GOT3 (cell line): ENCODE measurements at places on chromosomes 16 and 17.
A peak's percentile ranks its signal among the peaks of the same experiment; 100 is the strongest.

DNA sequence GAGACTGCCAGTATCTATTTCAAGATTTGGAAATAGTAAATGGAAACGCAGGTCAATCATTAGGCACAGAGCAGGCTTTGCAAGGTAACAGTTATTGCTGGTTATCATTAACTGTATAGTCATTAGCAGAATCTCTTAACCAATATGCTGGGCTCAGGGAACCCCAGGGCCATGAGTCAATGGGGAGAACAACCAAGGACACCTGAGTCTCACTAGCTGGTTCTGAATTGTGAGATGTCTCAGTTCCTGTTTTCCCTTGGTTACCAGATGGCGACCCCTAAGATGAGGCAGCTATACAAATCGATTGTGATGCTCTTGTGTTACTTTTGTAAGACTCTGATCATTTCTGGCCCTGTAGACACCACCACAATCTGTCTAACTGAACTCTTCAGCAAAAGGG lies 385.3 kb downstream of the HAPSTR1 start:
- no peak for DNase-seq

- DNase-seq, result no peak
Observed at GRCh38 chr16:89143201-89143741, 28.3 kb upstream of the CDH15 start.

GRCh38 chr17:61739002-61739401 lies 124.3 kb downstream of the BRIP1 start:
- DNase-seq, result no peak

DNA sequence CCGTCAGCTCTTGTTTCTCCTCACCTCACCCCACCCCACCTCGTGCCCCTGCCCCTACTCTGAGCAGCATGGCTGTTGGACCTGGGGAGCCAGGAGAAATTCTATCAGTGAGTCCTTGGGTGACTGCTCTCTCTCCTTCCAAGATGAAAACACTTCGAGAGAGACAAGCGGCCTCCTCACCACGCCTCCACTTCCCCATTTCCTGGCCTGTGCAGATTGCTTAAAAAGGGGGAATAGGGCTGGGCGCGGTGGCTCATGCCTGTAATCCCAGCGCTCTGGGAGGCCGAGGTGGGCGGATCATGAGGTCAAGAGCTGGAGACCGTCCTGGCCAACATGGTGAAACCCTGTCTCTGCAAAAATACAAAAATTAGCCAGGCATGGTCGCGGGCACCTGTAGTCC lies 9.5 kb downstream of the DLX4 start:
- DNase-seq, result no peak

DNA sequence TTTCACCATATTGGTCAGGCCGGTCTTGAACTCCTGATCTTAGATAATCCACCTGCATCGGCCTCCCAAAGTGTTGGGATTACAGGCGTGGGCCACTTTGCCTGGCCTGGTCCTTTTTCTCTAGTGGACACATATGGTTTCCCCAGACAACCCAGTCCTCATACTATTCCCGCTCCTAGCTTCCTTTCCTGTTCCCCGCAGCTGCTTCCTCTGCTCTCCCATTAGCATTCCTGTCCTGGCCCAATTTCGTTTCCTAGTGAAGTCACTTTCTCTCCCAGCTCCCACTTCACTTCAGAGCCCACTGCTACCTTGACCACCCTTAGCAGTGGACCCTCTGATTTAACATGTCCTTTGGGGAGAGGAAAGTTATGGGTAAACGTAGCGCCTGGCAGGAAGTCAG lies 11.3 kb downstream of the KATNIP start:
- no peak for DNase-seq

DNA sequence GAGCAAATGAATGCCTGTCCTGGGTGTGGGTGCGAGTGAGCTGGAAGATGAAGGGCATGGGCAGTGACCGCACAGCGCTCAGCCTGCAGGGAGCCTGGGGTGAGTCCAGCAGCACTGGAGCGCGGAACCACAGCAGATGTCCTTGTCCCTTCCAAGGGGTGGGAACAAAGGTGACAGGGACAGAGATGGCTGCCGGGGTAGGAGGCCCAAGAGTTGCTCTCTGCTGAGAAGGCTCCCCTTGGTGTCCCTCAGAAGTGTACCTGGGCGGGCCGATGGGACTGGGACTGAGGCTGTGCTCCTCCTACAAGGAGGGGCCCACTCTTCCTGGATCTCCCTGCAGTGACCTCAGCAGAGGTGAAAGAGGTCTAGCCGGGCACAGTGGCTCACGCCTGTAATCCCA lies 7.6 kb upstream of the PGAP6 start:
- no peak for DNase-seq

DNA sequence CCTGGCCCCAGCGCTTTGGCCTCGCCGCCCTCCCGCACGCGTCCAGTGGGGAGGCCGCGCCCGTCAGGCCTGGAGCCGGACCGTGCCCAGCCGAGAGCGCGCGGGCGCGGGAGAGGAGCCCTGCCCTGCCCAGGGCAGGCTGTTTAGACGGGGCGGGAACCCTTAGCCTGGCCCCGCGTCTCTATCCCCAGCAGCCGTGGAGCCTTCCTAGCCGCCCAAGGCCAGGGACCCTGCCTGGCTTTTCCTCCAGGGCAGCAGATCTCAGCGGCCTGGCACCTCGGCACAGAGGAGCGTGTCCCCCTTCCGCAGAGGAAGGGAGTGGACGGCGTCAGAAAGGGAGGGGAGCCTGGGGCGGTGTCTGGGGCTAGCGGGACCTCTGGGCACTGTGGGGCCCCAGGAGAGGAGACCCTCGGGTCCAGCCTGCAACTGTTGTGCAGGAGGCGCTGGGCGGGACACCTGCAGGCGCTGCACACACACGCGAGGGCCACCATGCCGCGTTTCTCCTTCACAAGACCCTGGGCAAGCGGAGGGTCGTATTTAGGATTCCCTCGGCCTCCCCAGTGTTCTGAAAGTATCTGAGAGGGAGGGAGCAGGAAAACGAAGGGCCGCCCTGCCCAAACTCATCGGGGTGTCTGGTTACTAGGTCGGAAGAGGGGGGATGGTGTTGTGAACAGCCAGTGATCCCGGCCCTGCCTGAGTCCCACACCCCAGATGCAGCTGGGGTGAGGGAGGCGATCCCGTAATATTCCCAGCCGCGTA lies 2.3 kb upstream of the NPTX1 start:
- no peak for DNase-seq

GRCh38 chr17:1087381-1088241 lies 90.7 kb downstream of the TIMM22 start:
- DNase-seq, result no peak

- no peak for DNase-seq
Observed at GRCh38 chr17:51257150-51258081, 2.4 kb downstream of the MBTD1 start.

- DNase-seq, result no peak
Observed at GRCh38 chr16:68400083-68400923, 48.0 kb downstream of the SMPD3 start.

- DNase-seq, result no peak
Observed at GRCh38 chr17:68353111-68353521, 61.8 kb downstream of the ARSG start.

DNA sequence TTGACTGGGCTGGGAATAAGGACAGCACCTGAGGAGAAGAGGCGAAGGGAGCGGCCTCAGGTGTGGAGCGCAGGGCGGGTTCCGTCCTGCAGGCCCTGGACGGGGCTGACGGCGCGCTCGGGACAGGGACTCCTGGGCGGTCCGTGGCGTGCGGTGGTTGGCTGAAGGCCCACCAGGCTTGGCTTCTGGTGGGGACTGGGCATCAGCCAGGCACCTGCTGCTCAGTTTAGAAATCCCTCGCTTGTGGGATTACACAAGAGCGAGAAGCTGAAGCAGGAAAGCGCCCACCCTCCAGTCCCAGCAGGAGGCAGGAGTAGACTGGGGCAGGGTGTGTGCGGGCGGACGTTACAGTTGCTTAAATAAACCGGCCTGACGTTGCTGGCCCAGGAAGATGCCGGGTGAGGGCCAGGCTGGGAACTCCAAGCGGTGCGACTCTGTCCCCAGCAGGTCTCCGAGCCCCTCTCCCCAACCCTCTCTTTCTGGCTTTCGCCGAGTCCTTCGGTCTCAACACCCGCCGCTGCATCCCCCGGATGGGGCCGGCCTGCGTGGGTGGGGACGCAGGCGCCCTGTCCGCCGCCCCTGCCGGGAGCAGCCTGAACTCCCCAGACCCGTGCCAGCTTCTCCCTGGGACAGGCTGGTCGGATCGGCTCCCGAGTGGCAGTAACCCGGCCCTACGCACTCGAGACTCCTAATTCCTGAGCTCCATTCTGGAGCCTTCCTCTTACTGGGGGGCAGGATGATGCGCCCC lies 639 bp downstream of the MIF4GD start:
- peak; percentile 26 for DNase-seq

- no peak for DNase-seq
Observed at GRCh38 chr17:51217946-51218345, 41.9 kb downstream of the MBTD1 start.

GRCh38 chr17:21378553-21378952 lies 2.4 kb downstream of the KCNJ12 start:
- no peak for DNase-seq

- DNase-seq, result no peak
Observed at GRCh38 chr17:9522074-9522473, 53.5 kb downstream of the STX8 start.

DNA sequence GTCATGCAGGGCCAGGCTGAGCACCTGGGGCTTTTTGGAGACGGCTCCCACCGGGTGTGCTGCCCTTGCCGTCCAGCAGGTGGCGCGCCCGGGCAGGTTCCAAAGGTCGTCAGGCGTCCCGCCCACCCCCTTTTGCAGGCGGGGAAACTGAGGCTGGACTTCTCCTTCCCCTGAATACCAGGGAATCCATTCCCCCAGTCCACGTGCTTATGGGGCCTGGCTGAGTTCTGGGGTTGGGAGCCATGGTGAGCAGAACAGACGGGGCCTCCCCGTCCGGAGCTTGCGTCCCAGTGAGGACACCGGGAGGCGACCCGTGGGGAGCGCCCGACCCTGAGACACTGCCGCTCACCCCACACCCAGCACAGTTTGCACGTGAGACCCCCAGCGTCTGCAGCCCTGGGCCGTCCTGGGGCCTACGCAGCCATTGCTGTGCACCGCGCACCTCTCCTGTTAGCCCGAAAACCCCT lies 51.8 kb upstream of the JPH3 start:
- no peak for DNase-seq

- no peak for DNase-seq
Observed at GRCh38 chr16:8373676-8374431, 216.5 kb downstream of the TMEM114 start.

DNA sequence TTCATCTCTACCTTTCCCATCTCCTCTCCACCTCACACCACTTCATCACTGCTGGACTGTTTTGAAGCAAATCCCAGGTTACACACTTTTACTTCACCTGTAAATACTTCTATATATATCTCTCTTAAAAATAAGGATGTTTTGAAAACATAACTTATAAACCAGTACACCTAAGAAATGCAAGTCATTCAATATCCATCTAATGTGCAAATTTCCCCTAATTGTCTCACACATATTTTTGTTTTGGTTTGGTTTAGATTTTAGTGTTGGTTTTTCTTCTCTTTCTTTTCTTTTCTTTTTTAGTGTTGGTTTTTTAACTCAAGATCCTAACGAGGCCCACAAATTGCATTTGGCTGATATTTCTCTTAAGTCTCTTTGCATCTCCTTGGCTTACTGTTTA lies 17.9 kb upstream of the ZNF19 start:
- no peak for DNase-seq

DNA sequence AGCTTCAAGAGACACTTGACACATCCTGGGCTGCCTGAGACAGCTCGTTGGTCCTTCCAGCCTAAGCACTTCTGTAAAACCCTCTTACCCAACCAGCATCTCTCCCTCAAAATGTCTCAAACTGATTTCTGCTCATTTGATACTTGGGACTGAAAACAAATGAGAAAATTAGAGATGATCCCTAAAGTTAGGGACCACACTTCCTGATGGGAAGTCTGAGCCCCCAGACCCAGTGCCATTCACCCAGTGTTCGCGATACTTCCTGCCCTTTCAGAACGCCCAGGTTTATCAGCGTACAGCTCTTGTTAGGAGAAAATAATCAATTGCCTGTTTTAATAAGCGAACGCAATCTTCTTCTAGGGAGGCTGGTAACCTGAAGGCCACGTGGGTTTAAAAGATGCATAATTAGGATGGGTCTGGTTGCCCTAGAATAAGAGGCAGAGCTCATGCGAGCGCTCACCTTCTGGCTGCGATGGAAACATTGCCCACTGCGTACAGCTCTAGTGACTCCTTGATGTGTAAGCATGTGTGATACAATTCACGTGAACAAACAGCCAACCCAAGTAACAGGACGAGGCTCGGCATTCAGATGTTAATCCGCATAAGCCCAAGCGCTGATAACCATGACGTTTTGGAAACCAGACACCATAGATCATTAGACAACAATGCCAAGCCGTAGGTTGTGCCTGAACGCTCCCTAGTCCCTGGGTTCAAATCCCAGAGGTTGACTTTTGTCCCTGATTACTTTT lies 213.1 kb downstream of the FOXL1 start:
- DNase-seq, result no peak

DNA sequence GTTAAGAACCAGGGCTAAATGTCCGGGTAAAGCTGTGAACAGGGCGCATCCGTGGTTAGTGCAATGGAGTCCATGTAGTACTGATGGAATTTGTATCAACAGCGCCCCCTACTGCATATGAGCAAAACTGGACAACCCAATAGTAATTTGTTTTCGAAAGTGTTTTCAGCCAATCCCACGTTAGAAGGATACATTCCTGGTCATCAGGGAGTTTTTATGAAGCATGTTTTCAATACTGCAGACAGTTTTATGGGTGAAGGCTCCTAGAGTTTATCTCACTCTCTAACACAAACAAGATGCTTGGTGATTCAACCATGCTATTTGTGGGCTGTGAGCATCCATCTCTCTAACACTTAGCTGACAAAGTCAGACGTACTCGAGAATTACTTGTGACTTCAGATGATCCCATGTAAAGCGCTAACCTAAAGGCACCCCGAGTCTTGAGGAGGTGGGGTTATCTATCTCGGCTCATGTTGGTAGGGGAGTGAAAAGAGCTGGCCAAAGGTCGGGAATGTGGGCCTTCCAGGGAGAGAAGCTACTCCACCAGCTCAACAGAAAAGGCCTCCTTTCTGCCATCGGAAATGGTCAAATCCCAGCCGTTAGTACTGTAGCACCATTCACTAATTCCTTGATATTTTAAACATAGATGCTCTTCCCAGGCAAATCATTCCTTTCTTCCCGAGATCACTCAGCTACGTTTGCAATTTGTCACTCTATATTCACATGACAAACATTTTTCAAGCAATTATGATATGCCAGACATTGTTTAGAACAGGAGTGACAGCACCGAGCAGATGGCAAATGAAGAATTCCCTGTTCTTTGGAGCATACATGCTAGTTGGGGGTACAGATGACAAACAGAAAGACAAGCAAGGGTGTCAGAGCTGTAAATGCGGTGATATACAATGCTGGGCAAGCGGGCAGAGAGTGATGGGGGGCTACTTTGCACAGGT lies 46.9 kb upstream of the HNF1B start:
- no peak for DNase-seq

- no peak for DNase-seq
Observed at GRCh38 chr16:86707171-86707570, 128.8 kb downstream of the FOXL1 start.

GRCh38 chr17:14434506-14434905 lies 133.6 kb downstream of the HS3ST3B1 start:
- DNase-seq, result no peak

GRCh38 chr16:68921637-68922036 lies 78.3 kb downstream of the TANGO6 start:
- no peak for DNase-seq
